ENCODE measurements at places on chromosomes 2 and 18.

DNA sequence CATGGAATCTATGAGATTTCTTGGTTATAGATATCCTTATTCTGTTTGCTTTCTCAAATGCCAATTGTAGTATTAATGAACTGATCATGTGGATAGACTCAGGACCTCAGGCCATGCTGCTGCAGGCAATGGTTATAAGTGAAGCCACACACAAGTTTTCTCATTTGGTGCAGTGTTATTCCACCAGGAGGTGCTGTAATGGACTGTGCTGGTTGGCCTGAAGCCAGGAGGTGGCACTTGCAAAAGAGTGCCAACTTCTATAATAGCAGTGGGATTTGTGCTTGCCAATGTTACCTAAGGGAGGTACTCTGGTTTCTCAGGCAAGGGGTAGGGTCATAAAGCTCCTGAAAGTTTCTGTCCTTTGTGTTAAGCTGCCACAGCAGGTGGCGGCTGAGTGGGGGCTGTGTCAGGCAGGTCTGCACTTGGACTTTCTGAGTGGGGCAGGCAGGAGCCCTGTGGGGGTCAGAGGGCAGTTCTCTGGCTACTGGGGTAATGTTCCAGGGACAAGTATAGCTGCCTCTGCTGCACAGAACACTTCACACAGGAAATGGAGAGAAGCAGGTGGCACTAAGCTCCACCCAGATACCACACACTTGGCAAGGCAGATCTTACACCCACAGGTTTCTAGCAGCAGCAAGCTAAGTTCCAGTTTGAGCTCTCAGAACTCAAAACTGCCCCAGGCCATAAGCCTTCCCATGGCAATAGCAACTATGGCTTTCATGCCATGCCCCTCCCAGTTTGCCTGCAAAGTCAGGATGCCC, 352.6 kb upstream of the CWC22 start:
- no peak for DNase-seq

GRCh38 chr2:101339266-101339880, 30.9 kb upstream of the RNF149 start:
- DNase-seq = no peak

GRCh38 chr2:110860630-110861029, 128.3 kb downstream of the ACOXL start:
- no peak for DNase-seq

DNA sequence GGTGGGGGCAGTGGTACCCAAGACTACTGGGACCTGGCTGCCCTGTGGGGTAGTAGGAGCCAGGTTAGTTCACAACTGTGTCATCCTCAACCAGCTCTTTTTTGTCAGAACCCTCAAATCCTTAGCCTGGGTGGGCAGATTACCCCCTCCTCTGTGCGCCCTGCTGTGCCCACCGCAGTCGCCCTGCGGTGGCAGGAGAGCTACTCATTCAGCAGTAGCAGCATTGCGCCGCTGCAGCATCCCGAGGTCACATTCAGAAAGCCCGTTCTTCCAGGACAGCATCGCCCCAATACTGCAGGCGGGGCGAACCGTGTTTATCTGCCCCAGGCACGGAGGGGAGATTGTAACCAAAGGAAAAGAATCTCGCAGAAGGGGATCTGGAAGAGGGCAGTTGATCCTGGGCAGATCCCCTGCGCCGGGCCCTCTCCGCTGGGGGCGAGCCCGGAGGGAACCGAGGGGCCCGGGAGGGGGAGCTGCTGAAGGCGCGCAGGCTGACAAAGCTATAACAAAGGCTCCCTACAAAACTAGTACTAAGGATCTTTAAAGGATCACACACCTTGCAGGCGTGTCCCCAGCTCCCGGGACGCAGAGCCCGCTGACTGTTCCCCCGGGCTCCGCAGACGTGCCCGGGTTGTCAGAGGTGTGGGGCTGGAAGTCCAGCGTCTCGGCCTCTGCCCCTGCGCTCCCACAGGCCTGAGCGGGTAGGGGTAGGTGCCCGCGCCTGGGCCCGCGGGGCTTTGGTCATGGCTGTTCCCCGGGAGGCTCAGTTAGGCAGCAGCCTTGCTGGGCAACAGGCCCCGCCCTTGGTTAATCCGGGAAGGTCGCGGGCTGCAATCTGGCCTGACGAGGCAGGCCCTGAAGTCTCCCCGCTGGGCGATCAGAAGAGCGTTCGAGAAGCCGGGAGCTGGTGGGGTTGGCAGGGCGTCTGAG, 13.2 kb downstream of the POU3F3 start:
- DNase-seq = no peak

- no peak for DNase-seq
These were observed 39.1 kb upstream of the GALNT3 start for GRCh38 chr2:165833156-165833555.
